Activated T-cell treated with anti-CD3 and anti-CD28 coated beads, Interleukin-2, amount 50 U/mL, for 72 hours (primary cell): ENCODE measurements at places on chromosomes 5 and 9. TPM values are rescaled to one million over a fixed set of nuclear protein-coding genes. Genes with fewer than 3 reads are reported as not detected.

The ANKRD18A gene
- total RNA-seq, result 6.0 TPM

The PRR16 gene
- total RNA-seq, result not detected

The CEL gene
- total RNA-seq, result 1.6 TPM

The ANKRD20A1 gene
- total RNA-seq, result 3.0 TPM

The ANKRD31 gene
- 0.58 TPM for total RNA-seq

The ADAM19 gene
- total RNA-seq, result 127 TPM

The FAM169A gene
- total RNA-seq, result 12.9 TPM

The ESM1 gene
- not detected for total RNA-seq

The TRIM23 gene
- 9.8 TPM for total RNA-seq

The HK3 gene
- 0.81 TPM for total RNA-seq

The MLANA gene
- not detected for total RNA-seq

DNA sequence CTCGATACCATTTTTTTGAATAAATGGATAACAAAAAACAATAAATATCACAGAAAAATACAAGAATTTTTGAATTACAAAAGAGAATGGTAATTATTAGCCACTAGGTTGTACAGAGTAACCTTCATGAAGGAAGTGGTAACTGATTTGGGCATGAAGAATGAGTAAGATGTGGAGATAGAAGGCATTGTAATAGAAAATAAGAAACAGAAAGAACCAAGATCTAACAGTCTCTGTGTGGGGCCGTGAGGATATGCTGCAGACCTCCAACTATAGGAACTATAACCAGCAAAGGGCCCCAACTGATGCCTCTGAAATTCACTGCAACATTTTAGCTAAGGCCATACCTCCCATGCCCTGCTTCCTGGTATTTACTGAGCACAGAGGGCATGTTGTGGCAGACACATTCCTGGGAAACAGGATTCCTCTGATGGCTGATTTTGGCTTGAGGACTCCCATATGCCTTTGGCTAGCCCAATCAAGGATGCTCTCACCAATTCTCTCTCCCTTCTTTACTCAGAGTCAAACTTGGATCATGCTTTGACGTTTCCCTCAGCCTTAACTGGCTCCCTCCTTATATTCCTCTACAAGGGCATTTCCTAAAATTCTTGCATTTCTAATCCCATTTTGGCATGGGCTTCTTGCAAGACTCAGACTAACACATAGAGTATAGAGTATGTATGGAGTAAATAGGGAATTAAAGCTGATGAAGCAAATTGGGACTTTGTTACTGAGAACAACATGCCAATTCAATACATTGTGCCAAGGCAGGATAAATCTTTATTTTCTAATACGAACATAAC lies 208.9 kb downstream of the PDE4D start:
- DNase-seq, result no peak

GRCh38 chr9:16653491-16654399 lies 216.7 kb downstream of the BNC2 start:
- no peak for DNase-seq

DNA sequence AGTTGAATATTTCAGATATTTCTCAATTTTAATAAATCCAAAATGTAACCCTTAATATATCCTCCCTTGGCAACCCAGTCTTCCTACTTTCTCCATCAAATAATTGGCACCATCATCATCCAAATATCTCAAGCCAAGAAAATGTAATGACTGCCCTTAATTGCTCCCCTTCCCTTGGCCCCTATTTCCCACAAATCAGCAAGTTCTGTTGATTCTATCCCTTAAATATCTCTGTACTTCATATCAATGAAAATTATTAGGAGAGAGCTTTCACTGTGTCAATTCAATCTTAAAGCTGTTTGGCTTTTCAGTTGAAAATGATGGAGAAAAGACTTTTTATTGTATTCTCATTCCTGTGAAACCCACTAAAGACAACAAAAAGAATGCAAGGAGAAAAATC lies 349.8 kb downstream of the HINT1 start:
- no peak for DNase-seq

DNA sequence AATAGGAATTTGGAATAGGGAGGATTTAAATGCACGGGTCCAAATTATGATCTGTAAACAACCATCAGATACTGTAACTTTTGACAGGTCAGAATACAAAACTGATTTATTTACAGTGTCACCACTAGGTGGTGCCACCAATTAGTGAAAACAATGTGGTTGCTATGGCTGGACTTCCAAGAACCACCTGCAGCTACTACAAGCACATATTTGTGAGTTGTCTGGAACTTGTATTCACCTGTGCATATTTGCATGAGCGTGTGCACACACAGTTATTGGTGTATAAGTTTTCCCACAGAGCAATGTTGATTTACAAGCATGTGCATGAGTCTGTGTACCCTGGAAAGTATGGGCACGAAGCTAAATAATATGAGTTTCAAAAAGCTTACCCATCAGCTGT lies 3.0 kb upstream of the HRCT1 start:
- no peak for DNase-seq

GRCh38 chr9:33351547-33351946 lies 50.8 kb downstream of the AQP7 start:
- no peak for DNase-seq

DNA sequence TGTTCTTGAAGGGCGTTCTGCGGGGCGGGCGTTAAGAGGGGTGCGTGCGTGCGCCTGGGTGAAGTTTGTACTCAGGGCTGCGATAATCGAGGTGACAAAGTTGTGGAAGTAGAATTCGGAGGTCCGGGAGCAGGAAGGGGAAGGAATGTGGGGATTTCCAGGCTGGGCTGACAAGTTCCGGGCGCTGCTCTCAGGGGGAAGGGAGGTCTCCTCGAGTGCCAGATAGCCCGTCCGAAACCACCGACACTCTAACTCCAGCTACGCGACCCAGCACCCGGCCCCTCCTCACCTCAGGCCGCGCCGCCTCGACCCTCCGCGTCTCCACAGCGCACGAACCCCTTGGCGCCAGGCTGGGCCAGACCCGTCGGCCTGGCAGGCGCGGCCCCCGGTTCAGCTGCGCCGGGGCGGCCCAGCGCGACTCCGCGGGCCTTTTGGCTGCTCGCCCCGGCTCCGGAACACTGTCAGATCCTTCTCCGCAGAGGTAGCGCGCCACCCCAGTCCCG lies at the start of gene IL6ST:
IL6ST (minus strand) TSS at position 469 of the 503 bp plus-strand sequence. CDS start 18,685 bp downstream, outside the sequence.
- no peak for DNase-seq

GRCh38 chr9:96691326-96691725 lies 36.2 kb upstream of the PRXL2C start:
- no peak for DNase-seq

- DNase-seq, result no peak
Measured at GRCh38 chr5:80357671-80358070, 37.9 kb downstream of the SPZ1 start.

- DNase-seq, result no peak
Measured at GRCh38 chr5:133894143-133894542, 74.3 kb downstream of the C5orf15 start.

- peak; percentile 65 for DNase-seq
Measured at GRCh38 chr9:93451849-93452709, 594 bp downstream of the FAM120A start.

DNA sequence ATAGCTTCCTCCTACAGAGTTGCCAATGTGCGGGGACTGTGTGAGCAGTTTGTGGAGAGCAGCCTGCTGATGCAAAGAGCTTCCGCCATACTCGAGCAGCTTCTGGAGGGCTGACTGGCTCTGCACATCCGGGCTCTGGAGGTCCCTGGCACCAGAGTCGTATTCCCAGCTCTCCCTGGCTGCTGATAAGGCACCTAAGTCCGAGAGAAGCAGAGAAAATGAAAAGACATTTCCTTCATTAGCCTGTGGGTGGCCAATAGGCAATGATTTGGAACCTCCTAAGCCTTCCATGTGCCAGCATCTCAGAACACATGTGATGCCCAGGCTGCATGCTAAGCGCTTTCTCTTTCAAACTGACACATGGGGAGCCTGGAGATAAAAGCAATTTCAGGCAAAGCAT lies 94.3 kb downstream of the TSSK1B start:
- DNase-seq, result no peak

GRCh38 chr9:81393985-81394811 lies 295.1 kb downstream of the TLE1 start:
- no peak for DNase-seq

DNA sequence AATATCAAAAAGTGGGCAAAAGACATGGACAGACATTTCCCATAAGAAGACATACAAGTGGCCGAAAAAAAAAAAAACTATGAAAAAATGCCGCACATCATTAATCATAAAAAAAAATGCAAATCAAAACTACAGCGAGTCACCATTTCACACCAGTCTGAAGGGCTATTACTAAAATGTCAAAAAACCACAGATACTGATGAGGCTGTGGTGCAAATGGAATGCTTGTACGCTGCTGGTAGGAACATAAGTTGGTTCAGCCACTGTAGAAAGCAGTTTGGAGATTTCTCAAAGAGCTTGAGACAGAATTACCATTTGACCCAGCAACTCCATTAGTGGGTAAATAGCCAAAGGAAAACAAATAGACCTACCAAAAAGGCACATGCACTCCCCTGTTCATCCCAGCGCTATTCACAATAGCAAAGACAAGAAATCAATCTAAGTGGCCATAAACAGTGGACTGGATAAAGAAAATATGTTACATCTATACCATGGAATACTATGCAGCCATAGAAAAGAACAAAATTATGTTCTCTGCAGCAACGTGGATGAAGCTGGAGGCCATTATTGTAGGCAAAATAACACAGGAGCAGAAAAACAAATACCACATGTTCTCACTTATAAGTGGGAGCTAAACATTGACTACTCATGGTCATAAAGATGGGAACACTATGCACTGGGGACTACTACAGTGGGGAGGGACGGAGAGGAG lies 110.6 kb upstream of the BOD1 start:
- no peak for DNase-seq

DNA sequence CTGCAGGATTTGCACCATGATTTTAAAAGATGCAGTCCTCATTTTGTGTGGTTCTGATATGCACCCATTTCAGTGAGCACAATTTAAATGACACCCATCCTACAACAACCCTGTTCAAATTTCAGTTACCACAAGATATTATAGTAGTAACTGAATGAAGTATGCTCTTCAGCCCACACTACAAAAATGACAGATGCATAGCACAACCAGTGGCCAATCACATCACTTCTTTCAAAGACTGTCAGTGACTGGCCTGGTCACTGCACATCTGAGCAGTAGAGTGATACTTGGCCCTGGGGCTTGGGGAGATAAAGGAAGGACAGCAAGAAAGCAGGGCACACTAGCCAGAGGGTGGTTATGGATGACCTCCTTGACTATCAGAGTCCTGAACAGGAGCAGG lies 19.8 kb upstream of the IFNK start:
- DNase-seq, result no peak

DNA sequence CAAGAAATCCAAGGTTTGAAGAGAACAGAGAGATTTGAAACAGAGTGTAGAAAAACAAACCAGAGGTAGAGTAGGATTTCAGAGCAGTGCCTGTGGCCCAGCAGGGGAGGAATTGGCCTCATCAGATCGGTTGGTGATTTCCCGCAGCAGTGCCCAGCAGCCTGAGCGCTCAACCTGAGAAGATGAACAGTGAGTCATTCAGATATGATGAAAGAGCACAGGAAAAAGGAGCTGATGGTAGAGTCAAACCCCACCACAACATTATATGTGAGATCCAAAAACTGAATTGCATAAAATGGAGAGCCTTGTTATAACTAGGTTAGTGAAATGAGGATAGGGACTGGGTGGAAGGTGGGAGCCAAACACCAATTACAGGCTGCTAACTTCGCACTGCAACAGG lies 248.9 kb downstream of the PIK3R1 start:
- peak; percentile 75 for DNase-seq

GRCh38 chr9:112104901-112105300 lies 70.2 kb downstream of the SUSD1 start:
- DNase-seq, result no peak

DNA sequence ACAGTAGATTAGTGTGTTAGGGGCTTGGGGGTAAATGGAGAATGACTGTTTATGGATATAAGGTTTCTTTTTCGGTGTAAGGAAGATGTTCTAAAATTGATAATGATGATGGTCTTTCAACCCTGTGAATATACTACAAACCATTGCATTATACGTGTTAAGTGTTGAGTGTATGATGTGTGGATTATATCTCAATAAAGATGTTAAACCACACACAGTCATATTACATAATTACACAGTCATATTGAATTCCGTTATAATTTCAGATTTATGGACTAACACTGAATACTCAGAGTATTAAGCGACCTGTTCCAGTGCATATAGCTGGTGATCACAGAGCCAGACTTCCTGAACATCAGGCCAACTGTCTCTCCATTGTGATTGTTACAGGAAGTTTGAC lies 68.1 kb downstream of the F2RL2 start:
- DNase-seq, result no peak

- no peak for DNase-seq
Measured at GRCh38 chr5:133124891-133125290, 73.1 kb downstream of the HSPA4 start.

DNA sequence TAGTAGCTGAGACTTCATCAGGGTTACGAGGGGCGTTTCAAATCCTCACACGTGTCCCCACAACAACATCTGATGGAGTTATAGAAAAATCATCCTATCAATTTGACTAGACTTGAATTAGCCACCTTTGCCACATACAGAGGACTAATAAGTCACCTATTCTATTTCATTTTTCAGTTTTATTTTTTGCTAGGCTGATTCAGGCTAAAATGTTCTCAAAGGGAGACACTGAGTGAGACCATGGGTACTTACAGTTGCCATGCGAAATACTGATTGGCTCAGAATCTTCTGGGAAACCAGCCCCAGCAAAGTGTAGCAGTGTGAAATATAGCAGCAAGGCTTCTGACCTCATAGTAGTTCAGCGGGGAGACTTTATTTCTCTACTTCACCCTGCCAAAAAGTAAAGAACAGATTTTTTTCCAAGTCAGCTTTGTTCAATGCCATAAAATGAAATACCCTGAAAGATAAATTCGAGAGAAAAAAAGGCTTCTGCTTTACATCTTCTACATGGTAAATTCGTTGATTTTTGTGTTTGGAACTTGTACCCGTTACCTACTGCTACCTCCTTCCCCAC lies 69.9 kb downstream of the SEMA6A start:
- DNase-seq, result no peak

- peak; percentile 58 for DNase-seq
Measured at GRCh38 chr9:88418715-88419540, 30.7 kb downstream of the SPIN1 start.

GRCh38 chr5:143402553-143403333 lies 743 bp downstream of the NR3C1 start:
- DNase-seq, result peak; percentile 65

DNA sequence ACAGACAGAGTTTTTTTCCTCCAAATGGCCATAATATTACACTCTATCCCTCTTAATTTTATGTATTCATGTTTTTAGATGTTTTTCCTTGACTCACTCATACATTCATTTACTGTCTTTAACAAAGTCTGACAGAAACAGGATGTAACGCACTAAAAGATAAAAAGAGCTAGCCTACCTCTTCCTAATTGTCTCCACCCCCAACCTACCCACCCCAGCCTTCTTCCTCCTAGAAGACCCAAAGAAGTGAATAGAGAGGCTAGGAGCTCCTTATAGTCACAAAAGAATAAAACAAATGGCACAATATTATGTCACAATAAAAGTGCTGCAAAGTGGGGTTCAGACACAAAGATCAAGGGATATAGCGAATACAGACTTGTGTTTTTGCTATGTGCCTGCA lies 719 bp downstream of the NOL8 start:
- DNase-seq, result no peak

GRCh38 chr9:16410601-16411280 lies 459.7 kb downstream of the BNC2 start:
- no peak for DNase-seq
